ENCODE measurements at places on chromosomes 6 and 20.
A peak's percentile ranks its signal among the peaks of the same experiment; 100 is the strongest.

GRCh38 chr20:62694106-62694505 is 14.5 kb upstream of the NTSR1 start:
- no peak for DNase-seq

GRCh38 chr6:42268835-42269204 is 51.2 kb upstream of the MRPS10 start:
- DNase-seq: no peak

GRCh38 chr6:52020945-52021570 is 66.4 kb downstream of the PKHD1 start:
- no peak for DNase-seq

GRCh38 chr6:158284007-158284875 is 28.0 kb upstream of the TULP4 start:
- DNase-seq: peak; percentile 51

DNA sequence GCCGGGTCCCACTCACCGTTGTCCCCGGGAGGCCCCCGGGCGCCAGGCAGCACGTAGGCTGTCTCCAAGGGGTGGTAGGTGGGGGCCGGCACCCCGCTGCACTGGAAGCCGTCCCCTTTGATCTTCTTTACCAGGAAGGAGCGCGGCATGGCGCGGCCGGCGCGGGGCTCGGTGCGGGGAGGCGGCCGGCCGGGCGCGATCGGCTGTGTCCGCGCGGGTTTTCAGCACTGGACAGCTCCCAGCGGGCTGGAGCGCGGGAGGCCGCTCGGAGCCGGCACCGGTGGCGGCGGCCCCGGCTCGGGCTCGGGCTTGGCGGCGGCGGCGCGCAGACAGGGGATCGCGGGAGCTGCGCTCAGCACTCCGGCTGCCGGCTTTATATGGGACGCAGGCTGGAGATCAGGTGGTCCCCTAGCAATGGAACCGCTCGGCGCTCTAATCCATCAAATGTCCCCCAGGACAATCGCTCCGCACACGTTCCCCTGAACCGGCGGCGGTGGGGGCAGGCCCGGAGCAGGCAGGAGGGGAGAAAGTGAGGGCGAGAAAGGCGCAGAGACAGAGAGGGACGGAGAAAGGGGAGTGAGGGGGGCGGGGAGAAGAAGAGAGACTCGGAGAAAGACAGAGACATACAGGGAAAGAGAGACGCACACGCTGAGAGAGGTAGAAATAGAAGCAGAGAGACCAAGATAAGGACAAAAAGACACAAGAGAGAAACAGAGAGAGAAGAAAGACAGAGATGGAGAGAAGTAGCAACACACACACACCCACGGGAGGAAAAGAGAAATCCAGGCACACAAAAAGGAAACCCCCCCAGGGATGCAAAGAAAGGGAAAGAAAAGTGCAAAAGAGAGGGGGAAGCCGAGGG is at the start of gene SCRT2:
TSS of gene SCRT2 (minus strand) at position 350 of the 862 bp plus-strand sequence. CDS start at position 149, 201 bp downstream.
- DNase-seq: peak; percentile 81

- peak; percentile 48 for DNase-seq
Measured at GRCh38 chr20:1894951-1895673, at the start of gene SIRPA. Gene SIRPA, plus strand, starts transcription at chr20:1895407. Its CDS starts 41 bp downstream, at chr20:1895448.

DNA sequence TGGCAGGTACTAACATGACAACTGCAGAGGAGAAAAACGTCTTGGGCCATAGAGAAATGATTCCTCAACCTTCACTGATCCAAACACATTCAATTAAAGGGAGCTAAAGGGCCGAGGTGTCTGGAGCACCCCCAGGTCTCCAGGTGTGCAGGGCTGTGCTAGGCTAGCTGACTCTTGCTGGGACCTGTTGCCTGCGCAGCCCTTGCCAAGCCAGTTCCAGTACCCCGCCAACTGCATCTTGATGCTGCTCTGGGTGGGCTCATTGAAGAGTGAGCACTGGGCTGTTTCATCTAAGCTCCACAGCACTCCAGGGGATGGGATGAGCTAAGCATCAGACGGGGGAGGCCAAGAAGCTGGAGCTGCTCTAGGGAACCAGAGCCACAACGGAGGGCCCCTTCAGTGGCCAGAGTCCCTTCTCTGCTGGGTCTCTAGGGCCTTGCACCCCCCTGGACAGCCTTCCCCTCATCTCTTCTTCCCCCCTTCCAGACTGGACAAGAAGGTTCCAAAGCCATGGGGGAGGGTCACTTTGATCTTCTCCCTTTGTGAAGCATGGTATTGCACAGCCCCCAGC is 15.9 kb downstream of the LEMD2 start:
- DNase-seq: no peak

DNA sequence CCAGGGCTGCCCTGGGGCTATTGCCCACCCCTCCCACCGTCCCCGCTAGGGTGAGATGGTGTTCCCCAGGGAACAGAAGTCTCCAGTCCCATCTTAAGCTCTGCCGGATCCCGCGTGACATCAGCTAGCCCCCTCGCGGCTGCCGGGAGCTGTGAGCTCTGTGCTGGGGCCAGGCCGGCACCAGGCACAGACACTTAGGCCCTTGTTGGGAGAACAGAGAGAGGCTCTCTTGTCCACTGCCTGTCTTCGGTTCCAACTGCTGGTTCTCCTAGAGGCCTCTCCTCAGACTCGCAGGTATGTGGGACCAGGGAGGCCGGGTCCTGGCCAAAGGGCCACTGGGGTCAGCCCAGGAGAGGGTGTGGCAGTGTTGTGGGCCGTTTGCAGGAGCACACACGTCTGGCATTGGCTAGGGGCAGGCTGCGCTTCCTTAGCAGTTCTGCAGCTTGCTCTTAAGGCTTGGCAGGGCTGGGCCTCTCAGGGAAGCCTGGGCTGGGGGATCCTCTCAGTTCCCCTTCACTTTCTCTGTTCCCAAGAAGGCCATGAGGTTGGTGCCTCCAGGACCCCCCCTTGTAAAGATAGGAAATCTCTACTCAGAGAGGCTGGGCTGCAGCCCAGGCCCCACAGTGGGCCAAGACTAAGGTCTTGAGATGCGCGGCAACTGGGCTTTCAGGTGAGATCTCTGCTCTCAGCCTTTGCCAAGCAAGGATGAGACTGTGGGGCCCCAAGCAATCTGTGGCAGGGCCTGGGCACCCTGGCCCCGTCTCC is 6.3 kb downstream of the SGK2 start:
- no peak for DNase-seq

DNA sequence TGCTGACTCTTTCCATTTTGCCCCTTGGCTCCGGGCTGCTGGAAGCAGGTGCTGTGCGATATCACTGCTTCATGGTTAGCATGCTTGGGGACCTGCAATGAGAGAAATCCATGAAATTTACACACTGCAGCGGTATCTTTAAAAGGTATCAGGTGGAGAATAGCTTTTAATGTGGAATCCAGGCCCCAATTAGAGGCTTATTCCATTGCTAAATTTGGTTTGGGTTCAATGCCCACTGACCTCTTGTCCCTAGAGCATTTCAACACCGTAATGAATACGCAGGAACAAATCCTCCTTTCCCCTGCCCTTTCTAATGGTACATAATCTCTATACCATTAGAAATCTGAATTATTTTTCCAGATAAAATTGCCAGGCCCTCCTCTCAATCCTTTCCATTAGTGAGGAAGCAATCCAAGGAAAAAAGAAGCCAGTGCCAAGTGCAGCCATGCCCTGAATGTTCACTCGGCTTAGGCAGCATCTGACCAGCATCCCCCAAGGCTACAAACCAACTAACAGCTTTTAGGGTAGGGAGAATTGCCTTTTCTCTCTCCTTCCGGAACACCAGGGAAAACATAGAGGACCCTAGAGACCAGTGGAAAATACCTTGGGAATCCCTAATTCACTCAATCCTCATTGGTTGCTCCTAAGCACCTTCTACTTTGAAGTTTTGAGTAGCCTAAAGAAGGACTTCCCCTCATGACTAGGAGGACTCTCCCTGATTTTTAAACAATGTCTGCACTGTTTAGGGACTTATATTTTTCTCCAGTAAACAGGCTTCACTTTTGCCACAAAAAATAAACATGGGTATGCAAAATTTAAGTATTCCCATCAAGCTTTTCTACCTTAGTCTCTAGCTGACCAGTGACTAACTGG is 143.1 kb downstream of the QRSL1 start:
- no peak for DNase-seq

GRCh38 chr6:44012078-44012493 is 115.2 kb downstream of the MRPL14 start:
- DNase-seq: no peak

GRCh38 chr20:36377348-36378326 is 71.5 kb downstream of the DLGAP4 start:
- DNase-seq: peak; percentile 49

DNA sequence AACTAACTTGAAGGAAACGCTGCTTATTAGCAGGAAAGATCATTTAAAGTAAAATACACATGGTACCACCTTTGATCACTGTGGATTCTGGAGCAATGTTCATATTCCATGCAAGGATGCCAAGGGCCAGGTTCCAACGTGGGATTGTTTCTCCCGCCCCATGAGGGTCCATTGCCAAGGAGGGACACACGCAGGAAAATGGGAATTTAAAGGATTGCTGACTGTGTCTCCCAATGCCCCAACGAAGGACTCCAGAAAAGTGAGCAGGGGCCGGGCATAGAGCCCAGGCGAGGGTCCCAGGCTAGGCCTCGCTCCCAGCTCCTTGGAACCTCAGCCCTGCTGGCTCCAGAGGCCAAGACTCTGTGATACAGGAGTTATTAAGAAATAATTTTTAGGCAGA is 111.2 kb downstream of the DACT2 start:
- no peak for DNase-seq

DNA sequence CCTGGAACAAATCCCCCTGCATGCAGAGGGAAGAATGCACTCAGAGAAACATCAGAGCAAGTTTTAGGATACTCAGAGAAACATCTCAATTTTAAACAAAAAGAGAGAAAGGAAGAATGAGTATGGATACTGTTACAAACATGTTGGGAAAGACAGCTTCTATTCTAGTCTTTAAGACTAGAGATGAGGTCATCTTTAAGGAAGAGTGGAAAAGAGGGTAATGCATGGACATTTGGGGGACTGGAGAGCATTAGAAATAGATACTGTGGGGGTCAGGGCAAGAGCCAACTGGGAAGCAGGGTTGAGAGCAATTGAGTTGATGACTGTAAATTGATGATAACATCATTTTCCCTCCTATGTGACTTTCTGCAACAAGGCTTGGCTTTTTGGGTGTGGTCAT is 431.2 kb downstream of the CDH26 start:
- DNase-seq: no peak

GRCh38 chr6:101545191-101545590 is 151.7 kb downstream of the GRIK2 start:
- no peak for DNase-seq

DNA sequence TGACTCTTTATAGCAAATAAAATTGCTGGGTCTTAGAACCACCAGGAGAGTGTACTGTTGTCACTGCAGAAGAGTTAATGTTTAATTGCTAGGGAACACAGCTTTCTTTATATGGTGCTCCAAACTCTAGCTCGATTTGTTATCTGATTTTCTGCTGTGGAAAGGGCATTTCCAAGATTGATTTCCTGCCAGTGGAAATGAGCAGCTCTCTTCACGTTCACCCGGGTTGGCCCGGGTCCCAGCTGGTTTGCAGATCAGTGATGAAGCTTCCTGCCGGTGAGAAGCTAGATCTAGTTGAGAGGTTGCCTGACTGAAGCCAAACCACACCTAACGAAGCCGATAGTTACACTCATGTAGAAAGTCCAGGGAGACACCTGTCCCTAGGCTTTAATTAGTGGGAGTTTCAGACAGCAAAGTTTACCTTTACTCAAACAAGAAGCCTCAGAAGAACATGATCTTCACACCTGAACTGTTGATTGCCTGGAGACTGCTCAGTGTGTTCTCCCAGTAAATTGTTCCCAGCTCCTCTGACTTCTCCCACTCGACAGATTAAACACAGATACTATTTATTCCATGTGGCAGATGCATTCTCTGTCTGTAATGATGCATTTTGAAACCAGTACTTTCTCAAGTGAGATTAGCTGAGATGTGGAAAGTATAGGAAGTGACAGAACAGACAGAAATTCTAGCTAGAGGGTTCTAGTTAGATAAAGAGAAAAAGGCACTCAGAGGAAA is 27.8 kb downstream of the PAQR8 start:
- DNase-seq: no peak
